ENCODE measurements at places on chromosomes 13 and 19.
A peak's percentile ranks its signal among the peaks of the same experiment; 100 is the strongest.

DNA sequence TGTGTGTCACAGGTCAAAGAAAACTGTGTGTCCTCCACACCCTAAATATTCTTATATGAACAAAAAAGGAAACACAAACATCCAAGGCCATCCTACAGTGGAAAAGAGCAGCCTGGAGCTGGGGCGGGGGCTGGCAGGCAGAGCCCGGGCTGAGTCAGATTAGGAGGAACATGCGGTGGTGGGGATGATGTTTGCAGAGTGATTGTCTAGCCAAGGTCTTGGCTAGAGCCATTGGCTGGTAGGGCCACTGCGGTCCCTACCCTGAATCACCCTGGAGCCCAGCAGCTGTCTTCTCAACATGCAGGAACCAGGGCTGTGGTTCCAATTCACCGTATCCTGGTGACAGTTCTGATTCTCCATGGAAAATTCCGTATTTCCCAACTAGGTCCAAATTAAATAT, 439.5 kb downstream of the FGF9 start:
- DNase-seq = no peak

DNA sequence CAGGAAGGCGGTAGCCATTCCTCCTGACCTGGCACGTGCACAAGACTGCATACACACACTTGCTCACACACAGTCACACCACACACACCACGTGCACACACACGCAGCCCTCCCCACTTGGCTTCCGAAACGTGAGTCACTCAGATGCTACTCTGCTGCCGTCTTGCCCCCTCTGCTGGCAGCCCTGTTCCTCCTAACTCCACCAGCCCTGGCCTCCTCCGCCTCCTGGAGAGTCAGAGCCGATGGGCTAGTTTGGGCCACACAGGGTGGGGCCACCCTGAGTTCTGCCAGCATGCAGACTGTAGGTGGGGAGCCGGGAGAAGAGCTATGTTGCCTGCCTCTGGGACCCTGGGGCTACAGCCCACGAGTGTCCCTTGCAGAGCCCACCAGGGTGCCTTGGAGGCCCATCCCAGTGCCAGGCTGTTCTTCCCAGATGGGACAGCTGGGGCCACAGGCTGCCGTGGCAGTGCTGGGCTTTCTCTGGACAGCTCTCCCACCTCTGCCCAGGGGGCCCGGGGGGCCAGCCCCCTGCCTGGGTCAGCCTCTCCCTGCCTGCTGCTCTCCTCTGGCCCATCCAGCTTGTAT, 12.1 kb downstream of the PIN1 start:
- DNase-seq = peak; percentile 65

- DNase-seq = peak; percentile 84
Observed at GRCh38 chr19:17872251-17873001, 681 bp downstream of the SLC5A5 start.

DNA sequence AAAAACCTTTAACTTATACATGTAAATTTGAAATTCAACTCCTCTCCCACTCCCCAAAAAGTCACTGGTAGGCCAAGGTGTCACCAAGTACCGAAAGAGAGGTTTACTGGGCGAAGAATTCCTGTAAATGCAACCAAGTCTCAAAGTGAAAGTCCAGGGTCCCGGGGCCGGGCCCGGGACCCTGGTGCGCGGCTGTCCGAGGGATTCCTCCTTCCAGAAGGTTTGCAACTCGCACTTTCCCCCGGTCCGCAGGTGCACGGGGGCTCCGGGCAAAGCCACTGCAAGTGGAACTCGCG, 1.1 kb downstream of the STK24 start:
- DNase-seq = no peak

- no peak for DNase-seq
Observed at GRCh38 chr13:26348966-26349365, 95.0 kb downstream of the CDK8 start.

- no peak for DNase-seq
Observed at GRCh38 chr13:107079423-107080049, 511.6 kb upstream of the ARGLU1 start.

- no peak for DNase-seq
Observed at GRCh38 chr19:16801600-16802013, 27.6 kb upstream of the SIN3B start.

DNA sequence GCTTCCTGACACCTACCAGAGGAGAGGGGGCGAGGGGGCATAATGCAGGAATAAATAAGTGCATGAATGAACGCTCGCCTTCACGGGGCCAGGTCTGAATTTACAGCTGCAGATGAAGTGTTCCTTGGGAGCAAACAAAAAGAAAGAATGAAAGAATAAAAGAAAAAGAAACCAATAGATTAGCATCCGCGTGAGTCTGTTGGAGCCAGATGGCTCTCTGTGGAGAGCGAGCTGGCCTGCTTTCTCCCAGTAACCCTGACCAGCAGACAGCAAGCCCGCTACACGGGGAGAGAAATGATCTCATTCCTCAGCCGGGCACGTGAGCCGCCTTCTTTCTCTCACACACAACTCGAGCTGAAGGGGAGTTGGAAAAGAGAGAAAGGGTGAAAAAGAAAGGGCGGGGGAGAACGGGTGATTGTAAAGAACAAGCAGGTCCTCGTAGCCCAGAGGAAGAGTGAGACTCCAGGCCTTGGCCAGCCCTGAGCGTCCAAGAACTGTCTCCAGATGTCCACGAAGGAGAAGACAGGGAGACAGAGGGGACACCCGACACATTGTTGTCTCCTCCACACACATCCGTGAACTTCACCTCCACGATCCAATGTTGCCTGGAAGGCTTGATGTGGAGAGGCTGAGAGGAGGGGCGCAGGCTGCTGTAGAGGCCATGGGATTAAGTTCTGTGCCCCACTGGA, 81.4 kb downstream of the RNASEH2B start:
- no peak for DNase-seq
